Vagina (tissue), 2 donors: ENCODE measurements at places on chromosomes 2 and 18. TPM values are rescaled to one million over a fixed set of nuclear protein-coding genes. Genes with fewer than 3 reads are reported as not detected.

DNA sequence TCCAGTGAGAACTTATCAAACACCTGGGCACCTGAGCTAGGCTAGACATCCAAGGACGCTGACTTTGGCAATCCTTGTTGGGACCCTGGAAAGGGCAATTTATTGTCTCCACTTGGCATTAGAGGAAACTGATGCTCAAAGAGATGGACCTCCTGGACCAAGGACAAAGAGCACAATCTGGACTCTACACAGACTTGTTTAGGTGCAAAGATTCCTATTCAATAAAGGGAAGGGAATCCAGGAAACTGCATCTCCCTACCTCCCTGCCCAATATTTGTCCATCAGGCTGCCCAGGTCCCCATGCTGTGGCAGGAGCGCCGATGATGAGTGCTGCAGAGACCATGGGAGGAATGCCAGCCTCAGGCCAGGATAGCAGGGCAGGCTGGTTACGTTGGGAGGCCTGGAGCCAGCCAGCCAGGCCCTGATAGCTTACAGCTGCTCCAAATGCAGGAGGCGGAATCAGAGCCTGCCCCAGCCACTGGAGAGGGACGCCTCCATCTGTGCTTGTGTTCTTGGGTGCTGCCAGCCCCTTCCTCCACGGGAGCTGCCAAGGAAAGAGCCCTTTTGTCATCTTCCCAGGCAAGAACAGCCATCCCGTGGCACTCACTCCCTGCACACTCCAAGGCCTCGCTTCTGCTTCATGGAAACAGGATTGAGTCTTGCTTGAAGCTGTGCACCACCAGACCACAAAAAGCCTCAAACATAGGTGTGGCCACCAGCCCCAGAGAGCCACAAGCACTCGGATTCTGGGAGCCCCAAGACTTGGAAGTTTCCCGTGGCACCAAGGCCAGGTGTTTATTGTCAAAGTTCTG lies 60.0 kb downstream of the HS1BP3 start:
- H3K4me1 ChIP-seq: peaks cover 49% of the 10 kb centered on the region
- no peaks in the 10 kb centered on the region for H3K27me3 ChIP-seq
- no peaks in the 10 kb centered on the region for H3K36me3 ChIP-seq
- H3K4me3 ChIP-seq: no peak overlapping the region
- H3K27ac ChIP-seq: no peak overlapping the region

GRCh38 chr2:135050684-135051083 lies 1.4 kb upstream of the RAB3GAP1 start:
- no peaks in the 10 kb centered on the region for H3K36me3 ChIP-seq
- no peak overlapping the region for H3K4me3 ChIP-seq
- H3K4me1 ChIP-seq: peaks cover 27% of the 10 kb centered on the region
- no peaks in the 10 kb centered on the region for H3K27me3 ChIP-seq

The SCN7A gene
- total RNA-seq: 15.0 TPM

The RESP18 gene
- not detected for total RNA-seq

The RNPEPL1 gene
- 65.1 TPM for total RNA-seq
